ENCODE measurements at places on chromosomes 7 and 10. TPM values are rescaled to one million over a fixed set of nuclear protein-coding genes. Genes with fewer than 3 reads are reported as not detected.
A peak's percentile ranks its signal among the peaks of the same experiment; 100 is the strongest.

Gene OR6V1
- not detected for total RNA-seq

Gene OR2A5
- total RNA-seq: not detected

Gene ACTL6B
- total RNA-seq: not detected

Gene SUV39H2
- total RNA-seq: 26.6 TPM

GRCh38 chr7:5494683-5495561, 71.3 kb upstream of the TNRC18 start:
- DNase-seq: peak; percentile 48

- no peak for DNase-seq
Observed at GRCh38 chr10:132410779-132411532, 14.0 kb downstream of the PWWP2B start.

- DNase-seq: no peak
Observed at GRCh38 chr10:124532788-124533187, 71.2 kb downstream of the LHPP start.

DNA sequence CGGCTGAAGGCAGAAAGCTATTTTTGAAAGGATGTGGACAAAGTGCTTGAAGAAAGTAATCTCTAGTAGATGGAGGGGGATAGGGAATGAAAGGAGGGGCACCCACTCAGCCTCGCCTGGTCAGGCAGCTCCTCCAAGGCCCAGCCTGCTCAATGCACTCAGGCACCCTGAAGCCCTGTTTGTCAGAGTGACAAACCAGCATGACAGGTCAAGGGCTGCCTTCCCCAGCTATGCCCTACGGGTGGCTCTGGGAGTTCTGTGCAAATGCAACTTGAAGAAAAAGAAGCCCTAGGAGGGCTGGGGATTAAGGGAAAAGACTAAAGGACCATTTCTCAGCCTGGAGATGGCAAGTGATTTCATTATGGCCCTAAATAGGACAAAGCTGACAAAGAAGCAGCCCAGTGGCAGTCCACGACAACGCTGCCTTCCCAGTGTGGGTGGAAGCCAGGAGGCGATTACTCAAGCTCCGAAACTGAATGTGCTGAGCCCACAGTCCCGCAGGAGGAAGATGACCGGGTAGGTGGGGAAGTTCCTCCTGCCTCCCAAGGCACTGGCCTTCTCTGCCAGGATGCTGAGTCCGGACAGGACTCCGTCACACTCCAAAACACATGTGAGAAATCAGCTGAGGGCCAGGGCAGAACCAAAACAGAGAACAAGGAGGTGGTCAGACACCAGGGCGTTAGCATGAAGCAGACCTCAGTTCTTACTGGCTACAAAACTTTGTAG, 16.3 kb downstream of the LIPA start:
- DNase-seq: no peak

DNA sequence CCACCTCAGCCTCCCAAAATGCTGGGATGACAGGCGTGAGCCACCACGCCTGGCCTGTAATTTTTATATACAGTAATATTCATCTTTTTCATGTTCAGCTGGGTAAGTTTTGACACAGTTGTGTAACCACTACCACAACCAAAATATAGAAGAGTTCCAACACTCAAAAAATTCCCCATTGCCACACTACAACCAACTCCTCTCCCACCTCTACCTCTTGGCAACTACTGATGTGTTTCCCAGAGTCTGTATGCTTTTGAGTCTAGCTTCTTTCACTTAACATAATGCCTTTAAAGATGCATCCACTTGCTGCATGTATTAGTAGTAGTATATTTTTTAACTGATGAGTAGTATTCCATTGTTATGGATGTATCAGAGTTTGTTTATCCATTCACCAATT, 90.7 kb downstream of the SRPK2 start:
- DNase-seq: no peak

GRCh38 chr7:44184206-44184872, 4.9 kb downstream of the GCK start:
- peak; percentile 78 for DNase-seq

DNA sequence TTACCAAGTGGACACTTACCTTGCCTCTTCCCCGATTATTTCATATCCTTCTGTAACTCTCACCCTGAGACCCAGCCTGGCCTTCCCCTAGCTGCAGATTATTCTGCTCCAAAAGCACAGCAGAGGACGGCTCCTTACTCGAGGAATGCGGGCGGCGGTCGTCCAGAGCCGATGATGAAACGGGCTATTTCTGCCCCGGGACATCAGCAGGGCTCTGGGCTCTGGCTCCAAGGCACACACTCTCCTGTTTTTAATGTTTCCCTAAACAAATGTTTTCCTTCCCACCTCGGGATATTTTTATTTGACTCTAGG, 343 bp upstream of the C10orf71 start:
- no peak for DNase-seq

Data from HCT116 (cell line).